ENCODE measurements at places on chromosomes 3 and 15.
A peak's percentile ranks its signal among the peaks of the same experiment; 100 is the strongest.

- DNase-seq, result no peak
Observed at GRCh38 chr3:133280586-133280985, 119.3 kb upstream of the BFSP2 start.

DNA sequence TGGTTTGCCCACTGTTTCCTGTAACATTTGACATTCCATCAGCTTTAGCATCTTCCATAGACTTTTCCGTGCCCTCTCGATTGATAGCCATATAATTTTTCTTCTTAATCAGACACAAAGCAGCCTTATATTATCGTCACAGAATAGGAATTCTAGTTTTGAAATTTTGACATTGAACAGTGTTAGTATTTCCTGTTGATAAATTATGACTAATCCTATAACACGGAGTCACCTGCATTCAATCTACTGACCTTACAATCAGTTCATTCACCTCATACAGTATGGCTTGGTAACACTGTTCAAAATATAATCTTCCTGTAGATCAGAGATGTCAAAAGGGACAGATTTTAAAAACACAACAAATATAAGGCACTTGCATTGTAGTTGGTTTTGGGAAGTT, 423.7 kb downstream of the C3orf38 start:
- no peak for DNase-seq

- DNase-seq, result no peak
Observed at GRCh38 chr15:36584511-36584910, 5.1 kb downstream of the CDIN1 start.

- DNase-seq, result no peak
Observed at GRCh38 chr3:45249391-45249790, 23.3 kb upstream of the TMEM158 start.

- no peak for DNase-seq
Observed at GRCh38 chr3:43618142-43618541, 3.7 kb downstream of the ANO10 start.

DNA sequence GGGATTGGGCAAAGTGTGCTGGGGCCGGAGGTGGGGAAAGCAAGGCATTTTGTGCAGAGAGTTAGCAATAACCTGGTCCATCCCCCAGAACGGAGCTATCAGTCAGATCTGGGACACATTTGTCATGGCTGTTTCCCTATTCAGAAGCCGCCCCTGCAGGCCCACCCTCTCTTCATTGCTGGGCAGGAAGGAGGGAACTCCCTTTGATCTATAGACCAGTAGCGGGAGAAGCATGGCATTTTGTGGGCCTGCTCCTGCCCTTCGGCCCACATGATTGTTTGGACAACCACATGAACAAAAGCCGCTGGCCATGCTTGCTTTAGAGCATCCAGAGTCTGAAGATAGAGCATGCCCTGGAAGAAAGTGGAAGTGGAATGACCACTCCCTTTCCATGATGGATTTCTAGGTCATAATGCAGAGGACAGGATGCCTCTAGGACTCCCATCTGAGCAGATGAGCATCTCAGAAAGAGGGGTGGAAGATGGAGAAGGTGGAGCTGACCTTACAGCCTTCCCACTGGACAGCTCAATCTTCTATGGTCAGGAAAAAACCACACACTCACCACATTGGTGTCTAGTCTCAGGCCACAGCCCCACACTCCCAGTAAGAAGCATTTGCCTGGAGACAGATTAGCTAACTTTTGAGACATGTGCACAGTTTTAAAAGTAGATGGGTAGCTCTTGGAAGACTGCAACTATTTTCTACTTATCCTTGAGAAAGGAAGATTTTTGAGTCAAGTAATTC, 11.9 kb upstream of the LRTM1 start:
- no peak for DNase-seq

DNA sequence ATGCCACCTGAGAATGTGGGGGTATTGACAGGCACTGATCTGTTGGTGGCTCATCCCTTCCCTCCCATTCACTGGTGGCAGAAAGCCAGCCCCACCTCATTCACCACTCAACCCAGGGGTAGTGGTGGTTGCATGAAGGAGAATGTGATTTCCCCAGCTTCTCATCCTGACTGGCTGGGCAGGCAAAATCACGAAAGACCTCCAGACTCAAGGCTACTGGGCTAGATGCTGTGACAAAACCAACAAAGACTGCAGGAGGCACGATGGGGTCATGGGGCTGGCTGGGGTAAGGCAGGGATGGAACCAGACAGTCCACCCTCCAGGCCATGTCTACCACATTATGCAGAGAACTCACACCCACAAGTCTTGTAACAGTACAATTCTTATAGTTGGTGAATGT, 33.9 kb downstream of the FSTL1 start:
- DNase-seq, result no peak

DNA sequence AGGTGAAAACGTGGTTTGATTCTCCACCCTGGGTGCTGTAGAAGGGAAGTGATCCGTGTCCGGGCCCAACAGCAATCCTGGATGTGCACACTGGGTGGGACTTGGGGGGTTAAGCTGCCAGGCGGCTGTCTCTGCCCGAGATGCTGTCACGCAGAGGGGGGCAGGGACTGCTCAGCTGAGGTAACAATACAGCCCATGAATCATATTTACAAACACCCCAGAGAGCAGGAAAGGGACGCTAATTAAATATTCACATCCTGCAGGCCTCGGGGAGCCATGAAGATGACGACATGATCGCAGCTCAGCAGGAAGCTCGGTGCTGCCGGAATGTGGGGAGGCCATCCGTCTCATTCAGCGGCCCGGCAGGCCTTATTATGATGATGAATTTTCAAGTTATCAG, 17.9 kb upstream of the CRABP1 start:
- DNase-seq, result peak; percentile 31

DNA sequence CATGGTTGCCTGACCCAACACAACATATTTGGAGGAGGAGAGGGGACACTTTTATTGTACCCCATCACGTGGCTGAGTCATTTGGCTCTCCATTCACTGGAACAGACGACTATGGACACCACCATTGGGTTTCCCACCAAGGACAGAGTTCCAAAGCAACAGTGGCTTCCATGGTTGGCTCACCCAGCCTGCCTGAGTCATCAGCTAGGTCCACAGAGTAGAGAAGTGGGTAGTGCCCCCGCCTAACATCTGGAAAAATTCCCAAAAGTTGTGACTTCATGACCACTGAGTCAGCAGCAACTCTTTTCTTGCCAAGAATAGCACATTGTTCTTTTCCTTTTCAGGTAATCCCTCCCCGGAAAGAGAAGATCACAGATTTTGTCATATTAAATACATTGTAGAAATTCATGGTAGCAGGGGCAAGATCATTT, 3.0 kb upstream of the PPP1R2 start:
- no peak for DNase-seq

DNA sequence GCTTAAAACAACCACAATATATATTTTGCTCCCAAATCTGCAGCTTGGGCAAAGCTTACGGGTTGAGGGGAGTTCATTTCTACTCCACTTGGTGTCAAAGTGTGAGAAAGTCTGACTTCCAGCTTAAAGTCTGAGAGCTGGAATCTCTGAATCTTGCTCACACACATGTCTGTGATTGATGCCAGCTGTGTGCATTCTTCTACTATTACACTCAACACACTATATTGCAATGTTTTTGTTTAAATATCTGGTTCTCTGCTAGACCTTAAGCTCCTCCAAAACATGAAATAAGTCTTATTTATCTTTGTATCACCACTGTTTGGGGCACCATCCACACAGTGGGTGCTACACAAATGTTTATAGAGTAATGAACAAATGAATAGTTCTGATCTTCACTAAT, 36.7 kb upstream of the SECISBP2L start:
- DNase-seq, result no peak

DNA sequence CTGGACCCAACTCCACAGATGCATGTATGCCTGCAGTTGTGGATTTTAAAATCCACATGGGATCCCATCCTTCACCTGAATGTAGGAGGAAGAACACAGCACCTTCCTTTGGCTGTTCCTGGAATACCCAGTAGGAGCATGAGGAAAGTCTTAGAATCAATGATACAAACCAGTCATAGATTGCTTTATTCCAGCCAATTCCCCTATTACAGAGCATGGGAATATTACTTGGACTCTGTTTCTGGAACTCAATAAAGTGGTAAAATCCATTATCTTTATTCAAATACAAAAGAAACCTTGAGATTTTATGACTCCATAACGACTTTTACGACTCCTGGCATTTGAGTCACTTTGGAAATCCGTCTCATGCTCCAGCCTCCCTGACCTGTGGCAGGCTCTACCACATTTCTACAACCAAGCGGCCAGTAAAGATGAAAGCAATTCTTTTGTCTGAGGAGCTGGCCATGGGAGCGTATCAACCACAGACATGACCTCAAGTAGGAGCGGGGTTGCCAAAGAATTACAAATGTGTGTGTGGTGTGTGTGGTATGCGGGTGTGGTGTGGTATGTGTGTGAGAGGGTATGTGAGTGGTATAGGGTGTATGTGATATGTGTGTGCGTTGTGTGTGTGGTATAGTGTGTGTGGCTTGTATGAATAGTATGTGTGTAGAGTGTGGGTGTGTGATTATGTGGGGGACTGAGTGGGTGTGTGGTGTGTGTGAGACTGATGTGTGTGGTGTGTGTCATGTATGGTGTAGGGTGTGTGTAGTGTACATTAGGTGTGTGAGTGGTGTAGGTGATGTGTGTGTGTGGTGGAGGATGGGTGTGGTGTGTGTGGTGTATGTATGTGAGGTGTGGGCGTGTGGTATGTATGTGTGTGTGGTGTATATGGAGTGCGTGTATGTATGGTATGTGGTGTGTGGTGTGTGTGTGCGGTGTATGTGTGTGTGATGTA, 40.0 kb downstream of the ARRDC4 start:
- no peak for DNase-seq

DNA sequence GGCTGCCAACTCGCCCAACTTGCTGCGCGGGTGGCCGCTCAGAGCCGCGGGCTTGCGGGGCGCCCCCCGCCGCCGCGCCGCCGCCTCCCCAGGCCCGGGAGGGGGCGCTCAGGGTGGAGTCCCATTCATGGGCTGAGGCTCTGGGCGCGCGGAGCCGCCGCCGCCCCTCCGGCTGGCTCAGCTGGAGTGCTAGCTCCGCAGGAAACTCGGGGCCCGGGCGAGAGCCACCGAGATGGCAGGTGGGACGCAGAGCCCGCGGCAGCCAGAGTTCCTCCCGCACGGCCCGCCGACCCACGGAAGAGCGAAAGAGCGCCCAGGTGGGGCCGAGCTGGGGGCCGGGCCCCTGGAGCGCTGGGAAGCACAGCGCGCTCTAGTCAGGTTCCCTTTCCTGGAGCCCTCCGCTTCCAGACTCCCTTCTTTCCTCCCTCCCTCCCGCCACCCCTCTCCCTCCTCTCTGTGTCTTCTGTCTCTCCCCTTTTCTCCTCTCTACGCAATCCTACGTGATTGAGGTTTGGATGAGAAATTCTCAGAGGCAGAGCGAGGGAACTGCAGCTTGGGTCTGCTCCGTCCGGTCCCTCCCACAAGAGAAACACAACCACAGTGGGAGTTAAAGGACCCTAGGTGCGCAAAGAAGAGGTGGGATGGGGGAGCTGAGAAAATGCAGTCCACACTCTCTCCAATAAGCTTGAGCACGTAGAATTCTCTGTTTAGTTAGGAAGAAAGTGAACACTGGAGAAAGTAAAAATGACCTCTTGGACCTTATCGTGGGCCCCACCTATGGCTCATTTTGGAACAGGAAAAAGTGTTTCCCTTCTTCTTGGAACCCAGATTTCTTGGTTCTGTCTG, 317.3 kb downstream of the FGF12 start:
- DNase-seq, result peak; percentile 45

- no peak for DNase-seq
Observed at GRCh38 chr3:58134468-58134867, 76.3 kb downstream of the DNASE1L3 start.

DNA sequence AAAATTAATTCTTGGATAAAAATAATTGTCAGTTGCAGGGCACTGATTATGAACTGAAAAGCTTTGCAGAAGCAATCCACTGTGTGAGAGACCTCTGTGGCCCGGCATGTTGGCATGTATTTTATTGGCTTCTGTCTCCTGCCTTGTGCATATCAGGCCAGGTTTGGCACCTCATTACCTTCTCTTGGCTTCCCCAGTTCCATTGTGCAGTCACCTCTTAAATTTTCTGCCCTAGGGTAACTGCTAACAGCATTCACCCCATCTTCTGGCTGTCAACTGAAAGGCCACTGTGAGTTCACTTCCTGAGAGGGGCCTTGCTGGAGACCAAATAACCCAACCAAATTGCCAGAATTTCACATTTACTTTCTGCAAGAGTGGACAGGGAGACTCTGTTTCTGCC, 92.7 kb upstream of the RARB start:
- DNase-seq, result no peak

DNA sequence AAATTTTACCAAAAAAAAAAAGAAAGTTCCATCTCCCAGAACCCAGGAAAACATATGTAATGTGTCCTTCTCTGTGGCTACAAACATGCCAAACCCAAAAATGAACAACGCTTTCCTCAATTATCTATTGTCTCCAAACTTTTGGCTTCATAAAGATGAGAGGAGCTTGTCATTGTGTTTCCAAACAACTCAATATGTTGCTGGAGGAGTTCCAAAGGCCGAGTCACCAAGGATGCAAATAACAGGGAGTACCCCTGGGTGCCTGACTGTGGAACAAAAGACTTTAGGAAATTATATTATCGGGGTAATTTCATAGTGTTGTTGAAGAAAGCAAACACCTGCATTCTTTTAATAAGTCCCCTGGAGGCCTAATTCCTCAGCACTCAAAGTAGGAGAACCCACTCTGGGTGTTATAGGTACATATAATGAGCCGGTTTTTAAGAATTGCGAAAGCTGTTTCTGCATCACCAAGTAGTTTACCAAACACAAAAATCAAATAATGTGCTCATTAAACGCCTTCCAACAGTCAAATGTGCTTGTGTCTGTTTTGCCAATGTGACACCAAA, 206.3 kb upstream of the PRICKLE2 start:
- no peak for DNase-seq

GRCh38 chr3:127250032-127250431, 37.8 kb downstream of the PRR20G start:
- DNase-seq, result no peak

GRCh38 chr3:161420746-161421145, 49.4 kb upstream of the SPTSSB start:
- DNase-seq, result peak; percentile 16

GRCh38 chr3:50333744-50334328, 5.8 kb upstream of the TUSC2 start:
- no peak for DNase-seq

DNA sequence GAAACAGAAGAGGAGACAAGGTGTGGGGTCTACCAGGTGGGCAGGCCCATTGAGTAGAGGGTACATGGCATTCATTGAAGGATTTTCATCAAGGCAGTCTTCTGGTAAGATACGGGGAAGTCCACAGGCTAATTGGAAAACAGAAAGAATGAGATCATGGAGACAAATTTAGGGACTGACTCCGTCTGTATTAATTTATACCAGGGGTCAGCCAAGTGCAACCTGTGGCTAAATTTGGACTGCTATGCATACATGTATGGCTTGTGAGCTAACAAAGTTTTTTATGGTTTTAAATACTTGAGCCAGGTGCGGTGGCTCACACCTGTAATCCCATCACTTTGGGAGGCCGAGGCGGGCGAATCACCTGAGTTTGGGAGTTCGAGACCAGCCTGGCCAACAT, 21.1 kb upstream of the SNRPN start:
- no peak for DNase-seq

DNA sequence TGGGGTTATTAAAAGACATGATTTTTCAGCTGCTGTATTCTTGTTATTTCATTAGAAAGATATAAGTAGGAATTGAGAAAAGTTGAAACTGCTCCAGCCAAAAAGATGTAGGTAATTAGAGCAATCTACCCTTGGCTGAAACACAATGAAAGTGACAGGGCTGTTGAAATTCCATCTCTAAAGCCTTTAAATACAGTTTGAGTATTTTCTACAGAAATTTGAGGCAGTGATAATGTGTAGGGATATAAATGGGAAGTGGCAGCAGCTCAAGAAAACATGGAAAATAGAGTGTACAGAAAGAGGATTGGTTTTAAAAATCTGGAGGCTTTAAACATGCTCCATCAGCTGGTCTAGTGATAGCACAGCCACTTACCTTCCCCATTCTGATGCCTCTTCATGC, 22.8 kb upstream of the UNC13C start:
- DNase-seq, result no peak

All from endothelial cell (in vitro differentiated cells).